ENCODE measurements at places on chromosomes 3 and 15.

GRCh38 chr3:58544541-58544940, 7.6 kb upstream of the ACOX2 start:
- no peak overlapping the region for H3K27ac ChIP-seq
- H3K4me1 ChIP-seq, result no peaks in the 10 kb centered on the region
- H3K4me3 ChIP-seq, result no peak overlapping the region
- H3K36me3 ChIP-seq, result peaks cover 3% of the 10 kb centered on the region
- peaks cover 17% of the 10 kb centered on the region for H3K27me3 ChIP-seq

DNA sequence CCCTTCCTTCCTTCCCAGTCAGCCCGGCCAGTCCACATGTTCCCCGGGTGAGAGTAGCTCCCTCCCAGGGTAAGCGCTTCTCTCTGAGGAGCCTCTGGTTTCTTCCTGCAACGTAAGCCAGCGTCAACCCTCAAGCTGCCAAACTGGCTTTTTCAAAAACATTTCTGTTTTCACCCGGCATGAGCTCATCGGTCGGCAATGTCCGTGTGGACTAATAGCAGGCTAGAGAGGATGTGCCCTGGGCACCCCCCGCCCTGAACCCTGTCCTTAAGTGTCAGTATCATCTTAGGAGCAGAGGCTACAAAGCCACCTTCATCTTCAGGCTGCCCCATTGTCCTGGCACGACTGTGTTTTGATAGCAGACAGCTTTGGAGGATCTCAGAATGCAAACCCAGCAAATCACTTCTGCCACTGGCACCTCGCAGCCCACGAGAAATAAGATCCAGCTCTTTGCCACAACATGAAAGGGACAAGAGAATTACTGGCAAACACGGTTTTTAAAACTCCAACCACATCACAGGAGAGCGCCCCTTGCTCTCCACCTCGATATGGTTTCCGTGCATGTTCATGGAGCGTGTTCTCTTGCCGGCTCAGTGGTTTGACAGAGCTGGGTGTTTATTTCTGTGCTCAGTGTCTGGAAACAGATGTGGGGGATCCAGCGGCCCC, 9.9 kb downstream of the ALDH1A3 start:
- no peaks in the 10 kb centered on the region for H3K36me3 ChIP-seq
- H3K4me3 ChIP-seq, result no peak overlapping the region
- peaks cover 84% of the 10 kb centered on the region for H3K27me3 ChIP-seq
- no peaks in the 10 kb centered on the region for H3K4me1 ChIP-seq
- H3K27ac ChIP-seq, result no peak overlapping the region

DNA sequence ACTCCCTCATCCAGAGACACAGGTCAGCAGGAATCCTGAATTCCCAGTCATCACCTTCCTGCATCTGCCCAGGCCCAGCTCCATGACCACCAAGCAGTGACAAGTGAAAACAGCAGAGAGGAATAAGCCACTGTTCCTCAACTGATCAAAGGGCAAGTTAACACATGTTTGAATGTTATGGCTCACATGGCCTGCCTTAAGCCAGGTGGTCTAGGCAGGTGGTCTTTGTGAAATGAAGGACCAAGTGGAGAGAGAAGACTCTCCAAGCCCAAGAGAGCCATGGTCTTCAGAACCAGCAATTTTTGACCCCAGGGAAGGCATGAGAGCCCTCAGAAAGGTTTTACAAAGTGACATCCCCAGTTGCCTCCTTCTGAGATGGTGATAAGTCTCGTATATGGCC, 161.8 kb downstream of the EPHB1 start:
- H3K36me3 ChIP-seq, result no peaks in the 10 kb centered on the region
- H3K27ac ChIP-seq, result no peak overlapping the region
- no peaks in the 10 kb centered on the region for H3K4me1 ChIP-seq
- no peak overlapping the region for H3K4me3 ChIP-seq
- no peaks in the 10 kb centered on the region for H3K27me3 ChIP-seq

DNA sequence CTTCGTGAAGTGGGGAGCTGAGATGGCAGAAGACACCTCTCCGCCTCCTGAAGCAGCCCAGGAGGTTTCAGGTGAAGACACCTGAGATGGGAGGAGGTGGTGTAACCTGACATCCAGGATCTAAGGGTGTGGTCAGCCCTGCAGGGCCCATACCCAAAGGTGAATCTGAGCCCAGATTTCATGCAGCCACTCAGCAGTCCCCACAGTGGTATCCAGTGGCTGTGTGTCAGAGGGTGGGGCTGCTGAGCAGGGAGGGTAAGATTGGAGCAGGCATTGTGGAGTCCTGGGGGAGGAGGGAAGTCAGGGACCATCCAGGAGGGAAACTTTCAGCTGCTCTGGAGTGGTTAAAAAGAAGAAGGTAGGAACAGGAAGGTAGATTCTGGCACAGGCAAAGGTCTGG, 46.0 kb upstream of the SMAD6 start:
- H3K4me3 ChIP-seq, result no peak overlapping the region
- peaks cover 28% of the 10 kb centered on the region for H3K27me3 ChIP-seq
- peaks cover 4% of the 10 kb centered on the region for H3K4me1 ChIP-seq
- H3K27ac ChIP-seq, result no peak overlapping the region
- no peak for DNase-seq
- H3K36me3 ChIP-seq, result no peaks in the 10 kb centered on the region

DNA sequence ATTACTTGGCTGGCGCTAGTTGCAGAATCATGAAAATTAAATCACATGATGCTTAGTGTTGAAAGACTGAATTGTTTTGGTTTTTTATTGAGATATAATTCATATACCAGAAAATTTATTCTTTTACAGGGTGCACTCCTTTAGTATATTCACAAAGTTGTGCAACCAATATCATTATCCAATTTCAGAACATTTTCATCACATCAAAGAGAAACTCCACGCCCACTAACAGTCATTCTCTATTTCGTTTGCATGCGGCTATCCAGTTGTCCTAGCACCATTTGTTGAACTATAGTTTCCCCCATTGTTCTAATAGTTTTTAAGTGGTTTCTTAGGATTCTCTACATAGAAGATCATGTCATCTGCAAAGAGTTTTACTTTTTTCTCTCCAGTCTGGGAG, 3.7 kb downstream of the EHD4 start:
- no peak overlapping the region for H3K27ac ChIP-seq
- no peak for DNase-seq
- peaks cover 40% of the 10 kb centered on the region for H3K4me1 ChIP-seq
- no peak overlapping the region for H3K4me3 ChIP-seq
- H3K27me3 ChIP-seq, result peaks cover 3% of the 10 kb centered on the region
- H3K36me3 ChIP-seq, result peaks cover 50% of the 10 kb centered on the region

Measured in effector memory CD8-positive, alpha-beta T cell (primary cell).